ENCODE measurements at places on chromosomes 5 and 9. TPM values are rescaled to one million over a fixed set of nuclear protein-coding genes. Genes with fewer than 3 reads are reported as not detected.
A peak's percentile ranks its signal among the peaks of the same experiment; 100 is the strongest.

The ARHGAP26 gene
- total RNA-seq = 15.4 TPM

The PDCD1LG2 gene
- 0.81 TPM for total RNA-seq

The RNF183 gene
- 0.64 TPM for total RNA-seq

The MFAP3 gene
- total RNA-seq = 13.5 TPM

- H3K4me1 ChIP-seq = peaks cover 18% of the 10 kb centered on the region
- H3K36me3 ChIP-seq = peaks cover 55% of the 10 kb centered on the region
- no peak overlapping the region for H3K4me3 ChIP-seq
- H3K27me3 ChIP-seq = no peaks in the 10 kb centered on the region
These were observed 32.1 kb downstream of the HSPA4 start for GRCh38 chr5:133083901-133084300.

- H3K4me3 ChIP-seq = no peak overlapping the region
- H3K27me3 ChIP-seq = peaks cover 13% of the 10 kb centered on the region
- no peaks in the 10 kb centered on the region for H3K36me3 ChIP-seq
- DNase-seq = no peak
- H3K27ac ChIP-seq = no peak overlapping the region
- H3K4me1 ChIP-seq = no peaks in the 10 kb centered on the region
These were observed 3.5 kb downstream of the CACNA1B start for GRCh38 chr9:137880976-137881530.

DNA sequence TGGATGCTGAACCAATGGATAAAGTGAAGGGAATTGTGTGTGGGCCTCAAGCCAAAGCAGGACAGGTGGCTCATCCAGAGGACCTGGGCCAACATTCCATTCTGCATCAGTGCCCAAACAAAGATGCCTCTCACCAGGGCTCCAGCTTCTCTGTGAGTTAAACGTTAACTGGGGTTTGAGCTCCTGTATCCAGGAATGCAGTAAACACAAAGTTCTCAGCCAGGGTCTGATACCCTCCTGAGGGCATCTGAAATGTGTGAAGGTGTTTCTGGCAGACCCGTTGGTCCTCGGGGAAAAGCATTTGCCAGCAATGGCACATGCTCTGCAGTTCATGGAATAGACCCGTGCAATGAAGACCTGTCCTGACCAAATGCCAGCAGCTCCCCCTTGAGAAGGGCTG, 33.9 kb upstream of the AOPEP start:
- H3K4me1 ChIP-seq = no peaks in the 10 kb centered on the region
- DNase-seq = no peak
- H3K27me3 ChIP-seq = peaks cover 2% of the 10 kb centered on the region
- no peak overlapping the region for H3K4me3 ChIP-seq
- no peak overlapping the region for H3K27ac ChIP-seq

GRCh38 chr9:30713243-30713642, 1671.2 kb upstream of the ACO1 start:
- no peak overlapping the region for H3K4me3 ChIP-seq
- no peaks in the 10 kb centered on the region for H3K4me1 ChIP-seq
- no peaks in the 10 kb centered on the region for H3K36me3 ChIP-seq
- DNase-seq = no peak

- H3K27me3 ChIP-seq = peaks cover 14% of the 10 kb centered on the region
- no peaks in the 10 kb centered on the region for H3K36me3 ChIP-seq
- H3K4me1 ChIP-seq = peaks cover 31% of the 10 kb centered on the region
- H3K4me3 ChIP-seq = peak overlapping the region; percentile 74
These were observed 1.1 kb downstream of the CD14 start for GRCh38 chr5:140631831-140632365.

DNA sequence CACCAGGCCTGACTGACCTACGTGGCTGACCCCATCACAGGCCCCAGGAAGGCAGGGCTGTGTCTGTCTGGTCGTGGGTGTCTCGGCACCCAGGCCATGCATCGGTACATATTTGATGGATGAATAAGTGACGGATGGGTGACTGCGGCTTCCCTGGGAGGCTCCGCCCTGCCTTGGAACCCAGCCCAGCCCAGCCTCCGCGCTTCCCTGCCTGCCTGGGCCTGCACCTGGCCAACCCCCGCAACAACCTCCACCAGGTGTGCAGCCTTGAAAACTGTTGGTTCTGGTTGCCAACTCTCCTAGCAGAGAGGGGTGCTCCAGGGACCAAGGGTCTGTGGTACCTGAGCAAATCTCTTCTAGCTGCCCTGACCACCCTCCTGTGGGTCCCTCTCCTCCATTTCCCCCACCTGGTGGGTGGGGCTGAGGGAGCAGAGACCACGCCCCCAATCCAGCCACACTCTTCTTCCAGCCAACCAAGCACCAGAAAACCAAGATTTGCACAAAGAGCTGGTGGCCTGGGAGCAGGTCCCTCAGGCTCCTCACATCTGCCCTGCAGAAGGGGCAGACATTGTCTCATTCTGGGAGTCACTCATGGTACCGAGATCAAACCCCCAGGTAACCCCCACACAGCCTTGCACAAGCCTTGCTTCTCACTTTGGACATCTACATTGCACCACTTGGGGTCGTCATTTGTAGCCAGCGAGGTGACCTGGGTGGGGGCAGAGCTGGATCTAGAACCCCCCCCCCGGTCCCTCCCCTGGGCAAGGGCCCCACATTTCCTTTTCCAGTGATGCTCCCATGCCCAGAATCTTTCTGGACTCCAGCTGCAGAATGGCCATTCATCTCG, 100.6 kb upstream of the IER5L start:
- peaks cover 2% of the 10 kb centered on the region for H3K27me3 ChIP-seq
- no peaks in the 10 kb centered on the region for H3K36me3 ChIP-seq
- H3K4me1 ChIP-seq = peaks cover 2% of the 10 kb centered on the region
- DNase-seq = no peak

DNA sequence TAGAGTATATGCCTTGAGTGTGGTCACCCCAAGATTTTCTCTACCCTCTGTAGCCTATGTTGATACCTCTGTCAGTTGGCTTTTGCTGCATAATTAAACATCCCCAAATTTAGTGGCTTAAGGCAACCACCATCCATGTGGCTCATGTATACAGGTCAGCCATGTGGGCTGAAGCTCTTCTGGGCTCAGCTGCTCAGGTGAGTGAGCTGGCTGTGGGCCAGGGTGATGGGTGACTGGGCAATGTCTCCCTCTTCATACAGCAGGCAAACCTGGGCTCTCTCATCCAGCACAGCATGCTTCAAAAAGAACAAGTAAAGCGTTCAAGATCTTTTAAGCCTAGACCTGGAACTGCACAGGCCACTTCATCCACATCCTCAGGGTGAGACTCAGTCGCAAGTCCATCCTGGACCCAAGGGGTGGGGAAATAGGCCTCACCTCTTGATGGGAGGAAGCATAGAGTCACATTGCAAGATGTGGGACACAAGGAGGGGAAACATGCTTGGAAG, 188.2 kb upstream of the TAS2R1 start:
- DNase-seq = no peak
- no peaks in the 10 kb centered on the region for H3K36me3 ChIP-seq
- H3K27ac ChIP-seq = no peak overlapping the region
- no peaks in the 10 kb centered on the region for H3K27me3 ChIP-seq
- H3K4me1 ChIP-seq = no peaks in the 10 kb centered on the region

GRCh38 chr5:144103611-144104485, 66.6 kb downstream of the YIPF5 start:
- DNase-seq = no peak
- H3K4me3 ChIP-seq = no peak overlapping the region
- H3K36me3 ChIP-seq = no peaks in the 10 kb centered on the region
- H3K27ac ChIP-seq = no peak overlapping the region

DNA sequence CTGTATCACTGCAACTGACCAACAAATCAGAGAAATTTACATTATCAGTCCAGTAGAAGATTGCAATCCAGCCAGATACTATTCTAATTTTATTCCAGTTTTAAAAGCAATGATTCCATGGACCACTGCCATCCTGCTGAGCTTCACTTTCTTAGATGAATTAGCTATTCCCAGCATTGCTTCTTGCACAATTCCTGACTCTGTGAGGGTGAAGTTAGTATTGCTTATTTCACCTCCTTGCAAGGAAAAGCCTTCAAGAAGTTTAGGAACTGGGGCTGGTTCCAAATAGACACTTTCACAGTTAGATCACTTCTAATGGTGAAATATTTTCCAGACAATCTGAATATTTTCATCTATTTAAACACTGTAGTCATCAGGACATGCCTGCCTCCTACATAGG, 338.6 kb upstream of the TNC start:
- H3K4me1 ChIP-seq = no peaks in the 10 kb centered on the region
- DNase-seq = no peak
- H3K27ac ChIP-seq = no peak overlapping the region
- no peak overlapping the region for H3K4me3 ChIP-seq
- H3K36me3 ChIP-seq = no peaks in the 10 kb centered on the region

DNA sequence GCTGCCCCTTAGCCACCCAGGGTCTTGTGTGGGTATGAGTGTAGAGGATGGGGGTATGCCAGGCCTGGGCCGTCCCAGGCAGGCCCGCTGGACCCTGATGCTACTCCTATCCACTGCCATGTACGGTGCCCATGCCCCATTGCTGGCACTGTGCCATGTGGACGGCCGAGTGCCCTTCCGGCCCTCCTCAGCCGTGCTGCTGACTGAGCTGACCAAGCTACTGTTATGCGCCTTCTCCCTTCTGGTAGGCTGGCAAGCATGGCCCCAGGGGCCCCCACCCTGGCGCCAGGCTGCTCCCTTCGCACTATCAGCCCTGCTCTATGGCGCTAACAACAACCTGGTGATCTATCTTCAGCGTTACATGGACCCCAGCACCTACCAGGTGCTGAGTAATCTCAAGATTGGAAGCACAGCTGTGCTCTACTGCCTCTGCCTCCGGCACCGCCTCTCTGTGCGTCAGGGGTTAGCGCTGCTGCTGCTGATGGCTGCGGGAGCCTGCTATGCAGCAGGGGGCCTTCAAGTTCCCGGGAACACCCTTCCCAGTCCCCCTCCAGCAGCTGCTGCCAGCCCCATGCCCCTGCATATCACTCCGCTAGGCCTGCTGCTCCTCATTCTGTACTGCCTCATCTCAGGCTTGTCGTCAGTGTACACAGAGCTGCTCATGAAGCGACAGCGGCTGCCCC, 2.6 kb downstream of the SLC35A4 start:
- DNase-seq = no peak
- H3K27me3 ChIP-seq = no peaks in the 10 kb centered on the region
- H3K4me1 ChIP-seq = peaks cover 58% of the 10 kb centered on the region
- peak overlapping the region; percentile 67 for H3K27ac ChIP-seq

DNA sequence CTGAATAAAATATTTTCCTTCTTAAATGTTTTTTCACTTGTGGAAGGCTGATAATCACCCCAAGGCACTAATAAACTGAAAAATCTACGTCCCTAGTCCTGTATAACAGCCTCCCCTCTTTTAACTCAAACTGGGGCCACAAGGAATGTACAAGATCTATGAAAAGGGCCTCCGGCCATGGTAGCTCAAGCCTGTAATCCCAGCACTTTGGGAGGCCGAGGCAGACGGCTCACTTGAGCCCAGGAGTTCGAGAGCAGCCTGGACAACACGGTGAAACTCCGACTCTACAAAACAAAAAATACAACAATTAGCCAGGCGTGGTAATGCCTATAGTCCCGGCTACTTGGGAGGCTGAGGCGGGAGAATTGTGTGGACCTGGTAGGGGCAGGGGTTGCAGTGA, 23.6 kb downstream of the RNF145 start:
- H3K36me3 ChIP-seq = peaks cover 45% of the 10 kb centered on the region
- H3K27ac ChIP-seq = peak overlapping the region; percentile 83
- H3K27me3 ChIP-seq = no peaks in the 10 kb centered on the region
- no peak overlapping the region for H3K4me3 ChIP-seq
- no peak for DNase-seq
- H3K4me1 ChIP-seq = peaks cover 69% of the 10 kb centered on the region

DNA sequence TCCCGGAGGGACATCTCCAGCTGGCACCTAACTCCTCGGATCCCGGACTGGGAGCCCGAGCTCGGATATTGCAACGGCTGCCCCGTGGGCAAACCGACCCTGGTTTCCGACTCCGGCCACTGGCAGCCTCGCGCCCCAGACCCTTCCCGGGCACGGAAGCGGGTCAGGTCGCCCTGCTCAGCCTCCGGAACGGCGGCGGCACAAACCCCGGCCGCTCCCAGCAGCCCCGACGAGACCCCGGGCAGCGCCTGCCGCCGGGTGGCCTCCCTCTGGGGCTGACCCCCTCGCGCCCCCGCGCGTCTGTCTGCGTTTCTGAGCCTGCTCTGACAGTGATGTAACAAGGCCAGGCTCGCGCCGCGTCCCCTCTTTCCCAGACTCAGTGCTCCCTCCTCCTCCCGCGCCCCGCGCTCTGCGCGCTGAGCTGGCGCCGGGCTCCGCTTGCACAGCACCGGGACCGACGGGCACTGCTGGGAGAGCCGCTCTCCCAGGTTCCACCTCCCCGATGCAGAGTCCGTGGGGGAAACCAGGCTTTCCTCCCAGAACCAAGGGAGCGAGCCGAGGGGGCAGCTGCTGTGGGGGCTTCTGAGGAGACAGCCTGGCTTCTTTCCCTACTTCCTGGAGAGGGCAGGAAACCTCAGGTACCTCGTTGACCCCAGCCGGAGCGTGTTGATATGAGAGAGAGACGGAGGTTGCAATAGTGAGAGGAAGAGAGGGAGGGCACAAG, at the start of gene TMEM215:
TMEM215 (plus strand) TSS at position 373 of the 724 bp plus-strand sequence. CDS start 644 bp downstream, outside the sequence.
- H3K36me3 ChIP-seq = no peaks in the 10 kb centered on the region
- peaks cover 43% of the 10 kb centered on the region for H3K27me3 ChIP-seq
- no peak within 1 kb of the TSS for H3K4me3 ChIP-seq
- no peak within 1 kb of the TSS for H3K27ac ChIP-seq
- DNase-seq = no peak
- no peaks in the 10 kb centered on the region for H3K4me1 ChIP-seq

DNA sequence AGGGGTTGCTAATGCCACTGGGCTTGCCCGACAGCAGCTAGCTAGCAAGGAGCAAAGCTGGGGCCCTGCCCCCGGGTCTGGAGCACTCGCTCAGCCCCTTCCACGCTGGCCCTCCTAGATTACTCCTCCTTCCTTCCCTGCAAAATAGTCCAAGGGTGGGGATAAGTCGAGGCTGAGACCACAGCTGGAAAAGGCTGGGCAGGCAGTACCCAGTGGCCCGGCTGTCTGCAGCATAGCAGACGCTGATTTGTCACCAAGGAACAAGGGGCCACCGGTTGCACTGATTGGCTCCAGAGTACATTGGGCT, 73.9 kb downstream of the ADAMTS2 start:
- no peaks in the 10 kb centered on the region for H3K36me3 ChIP-seq
- no peak overlapping the region for H3K4me3 ChIP-seq
- no peak for DNase-seq
- H3K27ac ChIP-seq = no peak overlapping the region
- no peaks in the 10 kb centered on the region for H3K4me1 ChIP-seq
- H3K27me3 ChIP-seq = no peaks in the 10 kb centered on the region

DNA sequence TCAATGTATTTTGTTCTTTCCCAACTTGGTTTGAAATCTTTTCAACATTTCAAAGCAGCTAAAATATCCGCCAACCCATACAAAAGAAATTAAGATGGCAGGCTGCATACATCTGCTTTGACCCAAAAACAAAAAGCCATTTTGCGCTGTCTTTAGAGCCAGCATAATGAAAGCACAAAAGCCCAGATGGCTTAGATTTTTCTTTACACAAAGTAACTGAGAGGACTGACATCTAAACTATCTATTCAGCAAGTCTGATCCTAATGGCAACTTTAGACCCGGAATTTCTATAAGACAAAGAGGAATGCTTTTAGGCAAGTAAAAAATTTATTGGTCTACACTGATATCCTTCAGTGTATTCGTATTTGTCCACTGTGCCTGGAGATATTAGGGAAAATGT, 86.3 kb downstream of the MYO10 start:
- no peak overlapping the region for H3K27ac ChIP-seq
- H3K4me3 ChIP-seq = no peak overlapping the region
- H3K36me3 ChIP-seq = no peaks in the 10 kb centered on the region
- DNase-seq = no peak
- H3K4me1 ChIP-seq = no peaks in the 10 kb centered on the region

All from activated CD4-positive, alpha-beta T cell treated with anti-CD3 and anti-CD28 coated beads for 36 hours (primary cell).